ENCODE measurements at places on chromosomes 16 and 17.

DNA sequence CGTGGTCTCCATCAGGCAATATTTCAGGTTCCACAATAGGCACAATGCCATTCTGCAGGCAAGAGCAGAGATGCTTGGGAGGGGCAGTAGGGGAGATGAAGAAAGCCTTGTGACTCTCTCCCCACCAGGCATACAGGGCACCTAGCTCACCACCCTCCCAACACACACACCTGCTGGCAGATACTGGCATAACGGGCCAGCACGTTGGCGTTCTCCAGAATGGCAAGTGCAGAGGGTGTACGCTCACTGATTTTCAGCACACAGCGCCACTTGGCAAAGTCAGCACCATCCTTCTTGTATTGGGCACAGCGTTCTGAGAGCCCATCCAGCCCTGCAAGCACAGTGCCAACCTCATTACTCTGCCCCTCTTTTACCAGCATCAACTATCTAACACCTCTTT lies 2.2 kb downstream of the ALDOC start:
- no peak for DNase-seq

- DNase-seq, result no peak
These were observed 165.1 kb downstream of the ABCC12 start for GRCh38 chr16:47990676-47991075.

DNA sequence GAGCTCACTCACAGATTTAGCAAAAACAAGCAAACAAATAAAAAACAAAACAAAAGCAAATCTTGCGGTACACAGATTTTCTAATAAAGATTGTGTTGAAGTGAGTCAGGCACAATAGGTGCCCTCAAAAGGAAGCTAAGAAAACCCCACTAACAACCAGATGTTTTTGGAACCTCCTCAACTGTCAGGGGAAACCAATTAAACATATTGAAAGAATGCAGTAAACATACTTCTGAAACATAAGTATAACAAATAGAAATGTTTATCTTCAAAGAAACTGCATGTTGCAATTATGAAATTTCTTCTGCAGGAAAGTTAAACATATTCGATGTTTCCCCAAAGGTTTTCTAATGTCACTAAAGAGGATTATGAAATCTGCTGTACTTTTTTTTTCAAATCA lies 110.5 kb upstream of the CORO6 start:
- no peak for DNase-seq

DNA sequence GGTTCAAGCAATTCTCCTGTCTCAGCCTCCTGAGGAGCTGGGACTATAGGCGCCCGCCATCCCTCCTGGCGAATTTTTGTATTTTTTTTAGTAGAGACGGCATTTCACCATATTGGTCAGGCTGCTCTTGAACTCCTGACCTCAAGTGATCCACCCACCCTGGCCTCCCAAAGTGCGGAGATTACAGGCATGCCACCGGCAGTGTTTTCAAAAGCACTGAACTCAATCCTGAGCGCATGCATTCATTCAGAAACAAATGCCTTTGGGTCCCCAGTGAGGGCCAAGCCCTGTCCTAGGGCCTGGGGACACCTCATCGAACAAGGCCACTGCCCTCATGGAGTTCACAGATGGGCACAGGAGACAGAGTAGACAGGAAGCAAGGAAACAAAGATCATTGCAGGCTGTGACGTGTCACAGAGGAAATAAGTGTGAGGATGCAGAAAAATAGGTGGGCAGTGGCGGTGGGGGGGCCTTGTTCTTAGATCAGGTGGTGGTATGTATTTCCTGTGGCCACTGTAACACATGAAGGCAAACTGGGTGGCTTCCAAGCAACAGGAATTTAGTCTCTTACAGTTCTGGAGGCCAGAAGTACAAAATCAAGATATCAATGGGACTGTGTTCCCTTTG lies 12.5 kb downstream of the TMEM114 start:
- no peak for DNase-seq

DNA sequence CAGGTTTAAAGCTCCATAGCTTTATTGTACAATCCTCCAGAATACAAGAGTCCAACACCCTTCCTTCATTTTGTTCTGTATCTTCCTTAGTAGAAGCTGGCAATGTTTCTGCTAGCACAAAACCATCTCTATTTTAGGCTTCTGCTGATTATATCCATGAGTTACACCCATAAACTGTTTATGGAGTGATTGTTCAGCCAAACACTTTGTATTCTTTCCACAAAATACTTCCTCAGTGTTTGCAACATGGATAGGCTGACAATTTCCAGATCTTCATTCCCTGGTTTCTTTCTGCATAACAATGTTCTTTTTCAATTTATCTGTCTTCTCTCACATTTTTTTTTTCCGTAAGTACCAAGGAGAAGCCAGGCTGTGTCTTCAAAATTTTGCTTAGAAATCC lies 839.9 kb upstream of the CDH8 start:
- no peak for DNase-seq

DNA sequence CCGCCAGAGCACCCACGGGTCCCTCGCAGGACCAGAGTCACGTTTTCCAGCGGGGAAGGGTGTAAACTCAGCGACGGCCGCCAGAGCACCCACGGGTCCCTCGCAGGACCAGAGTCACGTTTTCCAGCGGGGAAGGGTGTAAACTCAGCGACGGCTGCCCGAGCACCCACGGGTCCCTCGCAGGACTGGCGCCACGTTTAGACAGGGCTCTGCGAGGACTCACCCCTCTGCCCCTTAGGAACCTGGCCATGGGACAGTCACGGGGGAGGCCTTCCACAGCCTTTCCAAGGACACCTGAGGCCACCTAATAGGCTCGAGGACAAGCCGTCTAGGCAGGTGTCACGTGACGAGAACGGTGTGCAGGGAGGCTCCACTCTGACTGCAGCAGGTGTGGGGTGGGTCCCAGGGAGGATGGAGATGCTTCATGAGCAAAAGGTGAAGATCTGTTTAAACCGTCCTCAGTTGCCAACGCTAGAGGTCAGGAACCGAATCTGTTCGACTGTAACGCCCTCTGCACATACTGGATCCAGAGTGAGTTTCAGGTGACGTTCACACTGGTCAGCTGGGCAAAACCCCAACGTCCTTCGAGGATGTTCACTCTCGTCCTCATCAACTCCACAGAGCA lies 48.0 kb upstream of the METRNL start:
- DNase-seq, result no peak

DNA sequence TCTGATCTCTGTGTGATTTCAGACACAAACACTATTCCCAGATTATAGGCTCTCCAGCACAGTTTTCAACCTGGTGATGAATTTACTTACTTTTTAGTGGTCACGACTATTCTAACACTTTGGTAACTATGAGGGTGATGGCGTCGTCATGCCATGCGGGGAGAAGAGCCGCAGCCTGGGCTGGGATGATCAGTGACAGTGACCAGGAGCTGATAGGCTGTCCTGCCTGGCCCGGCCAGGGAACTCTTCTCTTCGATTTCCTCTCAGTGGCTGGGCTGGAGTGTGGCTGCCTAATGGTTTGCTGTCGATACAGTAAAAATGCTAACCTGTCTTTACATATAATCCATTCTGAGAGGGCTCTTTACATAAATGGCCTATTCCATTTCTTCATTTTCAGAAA lies 113.1 kb downstream of the IRX3 start:
- no peak for DNase-seq

- no peak for DNase-seq
These were observed 470.2 kb downstream of the PMP22 start for GRCh38 chr17:14794961-14795360.

DNA sequence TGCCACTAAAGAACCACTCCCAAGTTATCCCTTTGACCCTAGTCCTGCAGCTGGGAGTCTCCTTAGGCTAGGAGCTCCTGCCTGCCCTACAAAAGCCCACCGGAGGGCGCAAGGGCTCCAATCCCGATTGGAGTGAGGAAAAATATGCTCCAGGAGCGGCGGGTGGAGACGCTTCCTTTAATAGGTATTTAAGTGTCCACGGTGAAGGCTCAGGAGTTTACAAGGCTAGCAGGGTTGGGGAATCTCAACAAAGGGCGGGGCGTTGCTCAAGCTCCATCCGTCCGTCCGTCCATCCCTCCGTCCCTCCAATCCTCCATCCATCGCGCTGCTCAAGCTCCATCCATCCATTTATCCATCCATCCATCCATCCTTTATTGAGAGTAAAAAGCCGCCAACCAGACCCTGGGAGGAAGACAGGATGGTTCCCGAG lies 556 bp upstream of the SPNS1 start:
- peak; percentile 66 for DNase-seq

- no peak for DNase-seq
These were observed 2.7 kb downstream of the AHSP start for GRCh38 chr16:31530405-31530804.

DNA sequence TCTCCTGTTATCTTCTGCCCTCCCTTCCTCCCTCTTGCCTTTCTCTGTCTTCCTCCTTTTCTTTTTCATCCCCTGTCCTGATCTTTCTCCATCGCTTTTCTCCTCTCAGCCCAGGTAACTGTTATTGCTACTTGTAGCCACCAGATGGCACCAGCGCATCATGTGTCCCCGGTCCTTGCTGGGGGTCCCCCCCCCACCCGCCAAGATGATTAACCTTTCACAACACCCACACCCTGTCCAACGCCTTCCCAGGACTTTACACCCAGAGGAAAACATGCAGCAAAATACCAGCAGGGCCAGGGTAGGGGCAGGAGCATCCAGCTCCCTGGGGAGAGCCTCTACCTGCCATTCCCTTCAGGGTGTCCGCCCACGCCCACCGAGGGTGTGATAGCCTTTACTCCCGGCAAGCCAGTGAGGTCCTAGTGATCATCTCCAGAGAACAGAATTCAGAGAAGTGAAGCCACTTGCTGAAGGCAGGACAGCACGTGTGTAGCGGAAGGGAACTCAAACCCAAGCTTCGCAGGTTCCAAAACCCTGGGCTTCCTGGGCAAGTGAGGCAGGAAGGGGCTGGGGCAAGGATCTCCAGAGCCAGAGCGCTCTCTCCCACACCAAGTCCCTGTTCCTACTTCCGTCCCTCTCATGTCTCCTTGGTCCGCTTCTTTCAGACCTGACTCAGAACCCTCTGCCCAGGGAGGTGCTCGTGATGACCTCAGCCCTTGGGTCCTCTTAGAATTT lies 13.4 kb upstream of the TAC4 start:
- no peak for DNase-seq

All from putamen (tissue), 1 donor.